Gastrocnemius medialis (tissue), 4 donors: ENCODE measurements at places on chromosomes 4 and X.

- no peak for DNase-seq
Measured at GRCh38 chr4:112003231-112003907, 141.9 kb upstream of the FAM241A start.

DNA sequence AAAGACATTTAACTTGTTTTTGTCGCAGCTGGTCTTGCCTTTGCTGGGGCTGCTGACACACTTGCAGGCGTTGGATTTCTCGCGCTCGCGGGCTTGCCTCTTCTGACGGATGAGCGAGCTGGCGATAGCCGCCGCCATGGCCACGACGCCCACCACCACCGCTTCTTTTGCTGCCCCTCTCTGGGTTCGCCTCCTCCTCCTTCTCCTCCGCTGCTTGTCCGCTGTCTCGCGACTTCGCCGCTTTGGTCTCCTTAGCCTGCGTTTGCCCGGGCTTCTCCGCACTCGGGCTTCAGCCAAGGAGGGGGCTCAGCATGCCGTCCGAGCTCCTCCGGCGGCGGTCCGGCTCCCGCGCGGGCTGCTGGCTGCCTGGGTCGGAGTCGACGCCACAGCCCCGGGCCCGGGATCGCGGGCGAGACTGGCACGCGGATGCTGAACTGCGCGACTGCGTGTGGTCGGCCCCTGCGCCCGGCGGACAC, 613 bp downstream of the FGF13 start:
- no peak for DNase-seq

DNA sequence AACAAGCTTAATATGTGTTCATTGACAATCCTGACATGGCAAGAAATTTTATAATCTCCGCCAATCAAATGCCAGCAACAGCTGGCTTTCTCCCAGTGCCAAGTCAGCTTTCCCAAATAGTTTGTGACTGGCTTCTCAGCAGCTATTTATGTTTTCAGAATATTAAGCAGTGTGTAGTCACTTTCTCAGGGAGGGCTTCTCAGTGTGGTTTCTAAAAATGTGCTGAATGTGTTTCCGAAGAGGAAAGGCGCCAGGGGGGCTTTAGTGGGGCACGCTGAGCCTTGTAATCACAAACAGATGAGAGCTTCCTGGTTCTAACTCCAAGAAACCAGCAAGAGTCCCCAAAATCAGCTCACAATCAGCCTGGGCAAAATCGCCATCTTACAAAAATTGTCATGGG, 258.7 kb upstream of the CPEB2 start:
- DNase-seq, result no peak

DNA sequence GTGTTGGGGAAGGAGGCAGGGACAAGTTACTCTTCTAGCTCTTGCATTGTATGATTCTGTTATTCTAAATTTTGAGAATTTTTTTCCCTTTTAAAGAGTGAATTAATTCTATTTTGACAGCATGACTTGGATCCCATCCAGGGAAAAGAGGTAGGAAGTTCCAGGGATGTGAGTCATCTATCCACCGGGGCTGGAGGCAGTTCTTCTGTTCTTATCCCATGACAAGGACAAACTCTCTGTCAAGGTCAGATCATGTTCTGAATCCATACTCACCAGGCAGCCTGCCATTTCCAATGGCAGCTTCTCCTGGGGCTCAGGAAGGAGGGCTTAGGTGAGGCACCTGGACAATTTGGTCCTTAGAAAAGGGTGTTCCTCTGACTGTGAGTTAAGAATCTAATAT, 132.0 kb upstream of the MED14 start:
- no peak for DNase-seq

- DNase-seq, result no peak
Measured at GRCh38 chrX:68852046-68852445, 23.2 kb downstream of the EFNB1 start.
